NK-92 treated with Interleukin-12 subunit alpha and Interleukin-12 subunit beta, amount 100 ng/mL, for 24 hours (cell line): ENCODE measurements at places on chromosomes 2 and 18.

DNA sequence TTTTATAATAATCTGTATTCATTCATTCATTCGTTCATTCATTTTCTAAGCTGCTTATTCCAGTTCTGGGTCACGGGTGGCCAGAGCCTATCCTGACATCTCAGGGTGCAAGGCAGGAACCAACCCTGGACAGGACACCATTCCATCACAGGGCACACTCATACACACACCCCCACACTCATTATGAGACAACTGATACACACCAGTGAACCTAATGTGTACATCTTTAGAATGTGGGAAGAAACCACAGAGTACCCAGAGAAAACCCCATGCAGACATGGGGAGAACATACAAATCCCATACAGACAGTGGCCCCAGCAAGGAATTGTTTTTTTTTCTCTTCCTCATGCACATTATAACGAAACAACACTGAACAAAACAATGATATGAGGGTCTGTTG lies 54.7 kb downstream of the RTN4 start:
- DNase-seq, result no peak

DNA sequence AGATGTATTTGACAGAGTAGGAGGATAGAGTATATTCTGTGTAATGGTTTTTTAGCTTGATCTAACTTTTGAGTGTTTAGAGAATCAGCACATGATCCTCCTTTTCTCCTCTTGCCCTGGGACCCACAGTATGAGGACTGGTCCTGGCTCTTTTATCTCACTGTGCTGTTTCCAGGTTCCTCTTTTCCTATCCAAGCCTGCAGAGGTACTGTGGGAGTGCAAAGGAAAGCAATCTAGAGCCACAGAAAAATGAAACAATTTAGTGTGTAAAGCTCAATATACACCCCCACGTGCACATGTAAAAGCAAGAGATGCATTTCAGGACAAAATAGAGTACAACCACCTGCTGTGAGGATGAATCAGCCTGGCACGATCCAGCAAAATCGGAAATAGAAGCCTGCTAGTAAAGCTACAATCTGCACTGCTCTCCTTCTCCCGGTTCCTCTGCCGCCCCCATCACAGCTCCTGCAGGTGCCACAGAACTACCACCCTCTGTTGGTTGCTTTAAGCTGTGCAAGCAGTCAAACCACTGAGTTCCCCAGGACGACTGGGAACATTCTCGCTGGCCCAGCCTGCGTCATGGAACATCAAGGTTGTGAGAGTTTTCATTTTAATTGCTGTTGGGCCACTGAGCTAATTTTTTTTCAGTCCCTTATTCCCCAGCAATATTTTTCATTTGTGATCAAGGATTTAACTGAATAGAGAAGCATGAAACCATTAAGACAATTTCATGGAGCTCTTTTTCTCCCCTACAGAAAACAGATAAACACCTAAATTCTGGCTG lies 47.8 kb upstream of the MAPRE3 start:
- DNase-seq, result no peak

DNA sequence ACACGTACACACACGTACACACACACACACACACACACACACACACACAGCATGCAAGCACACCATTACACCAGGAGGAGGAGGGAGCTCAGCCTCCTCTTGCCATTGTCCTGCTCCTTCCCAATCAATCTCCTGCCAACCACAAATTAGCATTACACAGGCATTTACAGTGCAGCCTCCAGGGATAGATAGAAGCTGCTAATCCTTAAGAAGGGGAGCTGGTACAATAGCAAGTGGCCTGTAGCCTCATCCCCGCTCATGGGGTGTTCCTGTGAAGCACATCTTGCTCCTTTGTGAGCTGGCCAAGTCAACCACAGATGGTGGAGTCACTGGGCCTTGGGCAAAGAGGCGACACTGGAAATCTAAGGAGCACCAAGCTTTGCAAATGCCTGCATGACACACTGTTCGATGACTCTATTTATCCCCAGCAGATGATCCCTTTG lies 110.3 kb upstream of the PKDCC start:
- DNase-seq, result no peak

DNA sequence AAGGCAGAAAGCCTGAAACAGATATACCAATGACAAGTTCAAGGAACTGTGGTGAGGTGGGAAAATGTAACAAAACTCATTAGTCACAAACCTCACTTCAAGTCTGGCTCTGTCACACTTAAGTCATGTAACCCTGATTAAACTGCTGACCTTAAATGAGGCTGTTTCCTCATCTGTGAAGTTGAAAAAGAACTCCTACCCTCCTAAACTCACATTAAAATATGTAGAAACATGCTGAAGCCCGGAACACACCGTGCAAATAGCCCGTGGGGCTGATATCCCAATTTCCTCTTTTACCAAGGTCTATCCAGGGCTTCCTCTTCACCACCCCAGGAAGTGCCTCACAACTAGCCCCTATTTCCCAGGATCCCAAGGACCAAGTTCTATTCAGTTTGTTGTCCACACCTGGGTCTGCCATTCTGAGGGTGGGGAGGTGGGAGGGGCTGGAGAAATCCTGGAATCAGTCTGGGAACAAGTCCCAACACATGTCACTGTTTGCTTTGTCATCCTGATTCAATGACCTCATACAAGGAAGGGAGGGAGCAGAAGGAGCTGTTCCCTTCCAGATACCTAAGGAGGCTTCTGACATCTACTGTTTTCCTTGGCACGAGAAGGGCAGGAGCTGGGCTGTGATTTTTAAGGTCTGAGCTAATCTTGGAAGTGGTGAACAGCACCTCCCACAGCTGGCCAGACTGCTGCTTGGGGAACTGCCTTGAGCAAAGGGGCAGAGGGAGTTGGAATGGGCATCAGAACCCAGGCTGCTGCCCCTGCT lies 42.3 kb downstream of the SLC4A1AP start:
- no peak for DNase-seq

- DNase-seq, result peak; percentile 2
Observed at GRCh38 chr18:11733031-11733430, 44.0 kb downstream of the GNAL start.
